Small intestine (tissue), 16 donors: ENCODE measurements at places on chromosomes 5 and 9. TPM values are rescaled to one million over a fixed set of nuclear protein-coding genes. Genes with fewer than 3 reads are reported as not detected.

DNA sequence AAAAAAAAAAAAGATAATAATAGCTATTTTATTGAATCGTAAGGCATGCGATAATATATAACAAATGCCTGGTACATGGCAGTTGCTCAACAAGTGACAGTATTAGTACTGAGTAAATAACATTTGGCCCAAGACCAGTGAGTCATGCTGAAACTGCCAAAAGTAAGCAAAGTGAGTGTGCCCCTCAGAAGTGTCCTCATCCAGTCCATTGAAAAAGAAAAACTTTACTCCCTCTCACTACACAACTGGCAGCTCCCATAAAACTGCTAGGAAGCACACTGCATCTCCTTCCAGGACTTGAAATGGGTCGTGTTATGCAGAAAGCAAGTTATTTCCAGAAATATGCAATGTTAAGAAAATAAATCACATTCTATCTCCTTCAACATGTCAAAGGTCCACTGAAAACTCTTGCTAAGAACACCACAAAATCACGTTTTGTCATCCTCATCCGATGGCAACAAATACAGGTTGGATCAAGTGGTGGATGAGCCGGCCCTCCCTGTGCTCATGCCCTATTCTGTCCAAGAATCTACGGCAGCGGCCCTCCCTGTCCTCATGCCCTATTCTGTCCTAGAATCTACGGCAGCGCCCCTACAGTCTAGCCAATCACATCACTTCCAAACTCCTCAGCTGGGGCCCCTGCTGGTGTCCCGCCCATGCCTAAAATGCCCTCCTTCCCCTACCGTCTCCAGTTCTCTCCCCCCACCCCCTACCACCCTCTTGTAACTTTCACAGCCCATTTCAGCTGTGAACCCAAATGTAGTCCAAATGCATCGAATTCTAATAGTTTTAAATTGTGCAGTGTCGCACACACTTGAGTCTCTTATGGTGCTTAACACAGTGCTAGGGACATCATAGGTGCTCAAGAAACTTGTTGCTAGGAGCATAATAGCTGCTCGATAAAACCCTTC lies 12.5 kb downstream of the PTCH1 start:
- H3K36me3 ChIP-seq, result no peaks in the 10 kb centered on the region
- H3K4me1 ChIP-seq, result no peaks in the 10 kb centered on the region
- H3K4me3 ChIP-seq, result no peak overlapping the region
- no peaks in the 10 kb centered on the region for H3K27me3 ChIP-seq
- DNase-seq, result no peak

- no peaks in the 10 kb centered on the region for H3K36me3 ChIP-seq
- H3K4me3 ChIP-seq, result no peak overlapping the region
- H3K27ac ChIP-seq, result no peak overlapping the region
- DNase-seq, result no peak
- peaks cover 16% of the 10 kb centered on the region for H3K4me1 ChIP-seq
- H3K27me3 ChIP-seq, result no peaks in the 10 kb centered on the region
Measured at GRCh38 chr9:91534374-91534773, 110.7 kb upstream of the NFIL3 start.

GRCh38 chr5:133904641-133905040 lies 63.8 kb downstream of the C5orf15 start:
- H3K27me3 ChIP-seq, result no peaks in the 10 kb centered on the region
- no peak overlapping the region for H3K4me3 ChIP-seq
- DNase-seq, result no peak
- H3K4me1 ChIP-seq, result peaks cover 11% of the 10 kb centered on the region
- no peaks in the 10 kb centered on the region for H3K36me3 ChIP-seq

DNA sequence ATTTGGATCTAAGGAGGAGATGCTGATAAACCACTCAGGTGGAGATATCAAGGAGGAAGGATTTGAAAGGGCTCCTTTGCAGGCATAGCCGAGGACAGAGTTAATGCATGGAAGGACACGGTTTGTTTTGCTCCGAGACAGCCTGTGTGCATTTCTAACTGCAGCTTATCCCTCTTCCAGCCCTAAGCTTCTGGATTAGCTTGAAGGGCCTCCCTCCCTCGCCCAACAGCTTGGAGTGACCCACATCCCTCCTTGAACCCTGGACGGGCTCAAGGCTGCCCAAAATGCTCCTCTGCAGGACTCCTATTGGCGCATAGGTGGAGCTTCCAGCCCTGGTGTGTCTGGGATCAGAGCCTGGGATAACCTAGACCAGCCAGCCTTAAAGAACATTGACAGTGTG lies 66.7 kb downstream of the PPARGC1B start:
- no peak overlapping the region for H3K4me3 ChIP-seq
- H3K27ac ChIP-seq, result no peak overlapping the region
- no peak for DNase-seq
- peaks cover 3% of the 10 kb centered on the region for H3K4me1 ChIP-seq
- no peaks in the 10 kb centered on the region for H3K27me3 ChIP-seq

HMCN2 gene
- polyA plus RNA-seq, result not detected

COL15A1 gene
- polyA plus RNA-seq, result 0.22 TPM
